ENCODE measurements at places on chromosomes 13 and 19.
A peak's percentile ranks its signal among the peaks of the same experiment; 100 is the strongest.

DNA sequence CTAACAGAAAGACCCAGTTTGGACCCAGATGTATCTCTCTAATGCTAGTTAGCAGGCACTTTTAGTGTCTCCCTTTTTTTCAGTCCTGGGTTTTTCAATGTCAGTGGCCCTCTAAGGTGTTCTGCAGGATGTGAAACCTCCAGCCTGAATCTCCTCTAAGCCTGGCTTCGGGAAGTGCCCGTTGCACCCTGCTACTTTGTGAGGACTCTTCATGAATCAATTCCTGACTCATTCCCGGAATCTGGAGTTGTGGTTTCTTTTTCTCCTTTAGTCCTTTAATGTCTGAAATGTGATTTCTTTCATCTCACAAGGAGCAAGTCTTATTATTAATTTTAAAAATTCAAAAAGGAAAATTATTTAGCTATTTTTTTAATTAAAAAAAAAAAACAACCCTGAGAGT, 116.0 kb downstream of the ZNF536 start:
- no peak for DNase-seq

DNA sequence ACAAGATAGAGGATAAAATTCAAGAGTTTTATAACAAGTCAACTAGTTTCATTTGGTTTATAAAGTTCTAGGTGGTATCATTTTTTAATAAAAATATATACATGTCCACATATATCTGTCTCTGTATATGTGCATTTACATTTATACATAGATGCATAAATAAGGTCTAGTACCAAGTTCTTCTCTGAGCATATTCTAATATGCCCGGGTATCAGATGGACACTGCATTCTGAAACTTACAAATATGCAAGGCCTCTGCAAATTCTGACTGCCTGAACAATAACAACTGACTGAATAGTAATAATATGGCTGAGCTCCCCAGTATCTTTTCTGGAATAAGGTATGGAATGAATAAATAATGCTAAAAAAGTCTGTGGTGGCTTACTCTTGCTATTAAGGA, 304.8 kb downstream of the KLF12 start:
- no peak for DNase-seq

DNA sequence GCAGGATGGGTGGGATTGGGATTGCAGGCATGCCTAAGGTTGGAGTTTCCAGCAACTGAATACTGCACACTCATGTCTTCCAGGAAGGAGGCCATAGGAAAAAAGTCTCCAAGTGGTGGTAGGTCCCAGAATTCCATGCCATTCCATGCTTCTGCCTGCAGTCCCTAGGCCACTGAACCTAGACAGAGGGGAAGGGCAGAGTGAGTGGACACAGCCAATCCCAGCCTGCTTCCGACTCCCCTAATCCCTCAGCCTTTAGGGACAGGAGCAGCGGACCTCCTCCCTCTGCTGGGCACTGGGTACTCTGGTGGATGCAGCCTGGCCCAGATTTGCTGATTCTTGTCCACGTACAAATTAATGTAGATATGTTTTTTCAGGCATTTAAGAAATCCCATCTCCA, 17.0 kb downstream of the VSTM2B start:
- DNase-seq, result no peak

- peak; percentile 96 for DNase-seq
Observed at GRCh38 chr19:13055213-13056051, 47.2 kb downstream of the LYL1 start.

- no peak for DNase-seq
Observed at GRCh38 chr13:111469916-111470506, 149.6 kb downstream of the TEX29 start.

DNA sequence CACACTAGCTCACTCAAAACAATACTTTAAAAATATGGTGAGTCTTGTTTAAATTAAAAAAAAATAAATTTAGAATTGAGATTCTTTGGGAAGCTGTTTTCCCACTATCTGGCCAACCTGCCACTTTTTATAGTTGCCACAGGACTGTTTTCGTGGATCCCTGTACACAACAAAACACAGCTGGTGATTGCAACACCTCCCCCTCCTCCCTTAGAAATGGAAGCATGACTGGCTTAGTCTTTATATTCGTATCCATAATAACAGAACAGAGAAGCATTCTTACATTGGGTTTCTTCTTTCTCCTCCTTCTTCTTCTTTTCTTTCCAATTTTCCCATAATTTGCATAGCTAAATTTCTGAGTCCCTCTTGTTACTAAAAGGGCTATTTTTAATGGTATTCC, 79.5 kb upstream of the GJB6 start:
- DNase-seq, result no peak
